Stimulated activated naive CD4-positive, alpha-beta T cell treated with Interleukin-2 at 50 U/mL for 16 hours (primary cell): ENCODE measurements at places on chromosomes 5 and 9.

DNA sequence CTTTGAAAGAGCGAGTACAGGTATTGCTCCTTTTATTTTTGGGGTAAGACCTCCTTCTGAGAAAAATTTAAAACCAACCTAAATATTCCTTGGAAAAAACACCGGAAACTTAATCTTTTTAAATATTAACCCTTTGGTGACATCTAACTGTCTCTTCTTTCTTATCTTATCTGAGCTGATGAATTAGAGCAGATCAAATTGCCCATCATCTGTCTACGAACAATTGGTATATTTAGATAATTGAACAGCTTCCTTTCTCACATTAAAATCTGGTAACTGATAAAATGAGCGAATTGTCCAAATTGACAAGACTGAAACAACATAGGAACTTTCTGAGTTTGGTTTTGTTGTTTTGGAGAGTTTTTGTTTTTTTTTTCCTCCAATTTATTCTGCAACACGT is 2.0 kb downstream of the ISL1 start:
- no peak for DNase-seq

- DNase-seq: no peak
These were observed 193.5 kb upstream of the ANKH start for GRCh38 chr5:15065091-15065490.

- DNase-seq: no peak
These were observed 5.6 kb downstream of the C5orf24 start for GRCh38 chr5:134851307-134851923.

DNA sequence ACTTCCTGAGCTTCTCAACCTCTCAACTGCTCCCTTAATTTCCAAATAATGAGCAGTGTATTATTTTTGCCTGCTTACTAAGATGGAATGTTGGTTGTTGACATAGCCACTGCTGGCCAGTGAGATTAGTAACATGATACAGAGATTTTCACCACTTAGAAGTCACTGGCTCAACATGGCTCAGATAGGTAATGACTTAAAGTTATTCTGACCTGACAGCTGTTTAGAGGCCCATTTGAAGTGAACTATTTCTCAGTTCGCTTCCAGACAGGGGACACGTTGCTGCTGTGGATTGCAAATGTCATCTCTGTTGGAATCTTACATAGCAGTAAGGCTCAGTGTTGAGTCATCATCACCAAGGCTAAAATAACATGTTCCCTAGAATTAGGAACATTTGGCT is 490.2 kb downstream of the TLE4 start:
- no peak for DNase-seq

DNA sequence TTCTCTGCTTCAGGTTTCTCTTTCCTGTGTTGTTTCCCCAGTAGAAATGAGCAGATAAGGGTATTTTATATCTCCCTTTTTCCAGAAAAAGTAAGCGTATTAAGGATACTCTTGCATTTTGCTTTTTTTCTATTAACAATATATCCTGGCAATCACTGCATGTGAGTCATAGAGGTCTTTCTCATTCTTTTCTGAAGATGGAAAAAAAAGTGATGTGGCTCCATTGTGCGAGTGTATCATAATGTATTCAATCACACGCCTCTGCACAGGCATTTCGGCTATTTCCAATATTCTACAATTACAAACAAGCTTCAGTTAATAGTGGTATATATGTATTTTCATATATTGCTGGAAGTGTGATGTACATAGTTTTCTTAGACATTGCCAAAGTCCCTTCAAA is 155.9 kb downstream of the MED27 start:
- DNase-seq: no peak

DNA sequence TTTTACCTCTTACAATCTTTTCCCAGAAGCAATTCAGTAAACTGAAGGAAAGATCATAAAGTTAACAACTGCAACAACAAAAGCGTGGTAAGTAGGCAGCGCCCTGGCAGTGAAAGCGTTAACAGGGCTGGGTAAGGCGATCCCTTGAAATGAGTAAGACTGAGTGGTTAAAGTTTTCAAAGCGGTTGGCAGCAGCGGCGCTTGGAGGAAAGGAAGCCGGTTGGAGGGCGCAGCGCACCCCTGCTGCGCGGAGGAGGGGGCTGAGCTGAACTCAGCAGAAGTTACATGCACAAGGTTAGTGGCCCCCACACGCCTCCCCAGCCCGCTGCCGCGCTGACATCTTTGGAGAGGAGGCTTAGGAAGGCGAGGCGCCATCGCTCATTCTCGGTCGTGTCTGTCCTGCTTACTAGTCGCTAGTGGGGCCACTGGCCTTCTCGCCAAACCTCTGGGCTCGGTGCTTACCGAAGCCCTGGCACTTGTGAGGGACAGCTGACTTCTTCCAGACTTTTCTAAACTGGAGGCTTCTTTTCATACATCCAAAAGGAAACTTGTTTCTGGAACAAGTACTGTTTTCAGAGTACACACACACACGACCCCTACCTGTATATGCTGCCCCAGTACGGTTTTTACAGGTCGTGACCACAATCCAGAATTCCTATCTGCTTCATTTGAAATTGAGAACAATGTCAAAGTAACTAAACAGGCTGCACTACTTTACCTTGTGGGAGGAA is at the start of gene SH3RF2:
Gene SH3RF2, plus strand, starts transcription at position 178 of the 731 bp plus-strand sequence. CDS start 1,351 bp downstream, outside the sequence.
- peak; percentile 20 for DNase-seq

GRCh38 chr9:69671879-69672595 is at the start of gene APBA1:
Gene APBA1 (minus strand): TSS chr9:69672371.
- peak; percentile 32 for DNase-seq

GRCh38 chr9:115553060-115553773 is 435.3 kb upstream of the TNC start:
- no peak for DNase-seq

GRCh38 chr9:114223564-114224246 is 68.4 kb downstream of the COL27A1 start:
- no peak for DNase-seq

DNA sequence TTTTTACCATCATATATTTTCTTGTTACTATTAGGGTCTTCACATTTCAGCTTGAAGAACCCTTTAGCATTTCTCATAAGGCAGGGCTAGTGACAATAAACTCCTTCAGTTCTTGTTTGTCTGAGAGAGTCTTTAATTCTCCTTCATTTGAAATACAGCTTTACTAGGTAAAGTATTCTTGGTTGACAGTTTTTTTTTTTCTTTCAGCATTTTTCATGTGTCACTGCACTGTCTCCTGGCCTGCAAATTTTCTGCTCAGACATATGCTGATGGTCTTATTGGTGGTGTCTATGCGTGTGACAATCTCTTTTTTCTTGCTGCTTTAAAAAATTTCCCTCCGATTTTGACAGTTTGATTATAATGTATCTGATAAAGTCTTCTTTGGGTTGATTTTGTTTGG is 399.9 kb downstream of the SH3GL2 start:
- no peak for DNase-seq

GRCh38 chr5:3602785-3603502 is 7.3 kb downstream of the IRX1 start:
- DNase-seq: no peak

GRCh38 chr9:134618163-134618832 is 23.3 kb upstream of the COL5A1 start:
- DNase-seq: no peak

GRCh38 chr9:89597711-89598362 is 7.0 kb upstream of the GADD45G start:
- peak; percentile 28 for DNase-seq

- DNase-seq: no peak
These were observed 38.5 kb upstream of the SLC44A1 start for GRCh38 chr9:105205787-105206495.

DNA sequence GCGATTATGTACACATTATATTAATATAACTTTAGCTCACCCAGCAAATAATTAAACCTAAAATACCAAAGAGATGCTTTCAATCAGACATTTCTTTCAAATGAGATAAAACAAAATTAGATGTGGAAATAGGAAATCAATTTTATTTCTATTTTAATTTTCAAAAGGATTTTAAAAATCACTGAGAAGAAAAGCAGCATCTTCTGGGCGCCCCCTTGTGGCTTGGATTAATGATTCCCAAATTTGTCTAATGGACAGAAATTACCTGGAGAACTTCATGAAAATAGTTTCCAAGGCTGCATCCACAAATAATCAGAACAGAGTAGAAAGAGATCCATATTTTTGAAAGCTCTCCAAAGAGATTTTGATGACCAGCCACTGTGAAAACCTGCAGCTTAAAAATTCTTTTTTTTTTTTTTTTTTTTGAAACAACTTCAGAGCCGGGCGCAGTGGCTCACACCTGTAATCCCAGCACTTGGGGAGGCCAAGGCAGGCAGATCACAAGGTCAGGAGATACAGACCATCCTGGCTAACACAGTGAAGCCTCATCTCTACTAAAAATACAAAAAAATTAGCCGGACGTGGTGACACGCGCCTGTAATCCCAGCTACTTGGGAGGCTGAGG is 50.9 kb upstream of the CEMIP2 start:
- DNase-seq: peak; percentile 20

DNA sequence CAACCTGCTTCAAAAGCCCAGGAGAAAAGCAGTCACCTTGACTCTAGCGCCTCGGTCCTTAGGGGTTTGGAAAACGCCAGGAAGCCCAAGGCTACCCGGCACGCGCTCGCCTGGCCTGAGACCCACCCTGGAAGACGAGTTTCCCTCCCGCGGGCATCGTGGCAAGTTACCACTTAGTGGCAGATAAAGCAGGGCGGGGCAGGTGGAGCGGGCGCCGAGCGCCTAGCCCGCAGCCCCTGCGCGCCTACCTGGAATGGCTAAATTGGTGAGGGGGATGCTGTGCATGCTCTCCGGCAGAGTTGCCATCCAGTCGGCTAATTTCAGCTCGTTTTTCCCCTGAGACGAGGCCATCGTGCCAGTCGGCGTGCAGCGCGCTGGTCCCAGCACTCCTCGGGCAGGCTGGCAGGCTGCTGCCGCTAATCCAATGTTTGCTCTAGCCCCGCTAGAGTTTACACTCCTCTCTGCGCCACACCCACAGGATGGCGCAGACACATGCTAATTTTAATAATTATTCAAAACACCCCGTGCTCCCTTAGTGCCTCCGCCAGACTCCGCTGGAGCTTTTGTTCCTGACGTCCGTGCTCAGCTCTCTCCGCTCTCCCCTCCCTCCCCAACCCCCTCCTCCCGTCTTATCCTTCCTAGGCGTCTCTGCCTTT is at the start of gene PLCXD3:
Gene PLCXD3, minus strand, starts transcription at position 426 of the 656 bp plus-strand sequence. Its CDS starts 75 bp downstream, at position 351.
- no peak for DNase-seq
